Activated naive CD4-positive, alpha-beta T cell (primary cell): ENCODE measurements at places on chromosomes 3 and 15.

- DNase-seq: no peak
Observed at GRCh38 chr15:77018796-77019505, 24.0 kb downstream of the PSTPIP1 start.

- DNase-seq: no peak
Observed at GRCh38 chr3:172289583-172289982, 158.7 kb downstream of the GHSR start.

- no peak for DNase-seq
Observed at GRCh38 chr3:85304360-85304964, 345.7 kb downstream of the CADM2 start.

DNA sequence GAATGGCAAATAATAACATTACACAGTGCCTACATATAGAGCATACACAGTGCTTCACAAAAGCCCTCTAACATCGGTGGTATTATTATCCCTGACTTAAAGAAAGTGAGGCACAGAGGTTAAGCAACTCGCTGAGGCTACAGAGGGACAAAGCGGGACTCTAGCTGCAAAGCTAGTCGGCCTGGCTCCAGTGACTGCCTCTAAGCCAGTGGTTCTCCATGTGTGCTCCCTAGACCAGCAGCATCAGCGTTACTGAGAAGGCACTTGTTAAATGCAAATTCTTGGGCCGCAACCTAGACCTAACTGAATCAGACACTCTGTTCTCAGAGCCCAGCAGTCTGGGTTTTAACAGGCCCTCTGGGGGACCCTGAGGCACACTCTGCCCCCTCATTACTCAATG, 33.1 kb upstream of the LIPC start:
- no peak for DNase-seq

GRCh38 chr3:71046791-71047190, 536.7 kb downstream of the FOXP1 start:
- no peak for DNase-seq

GRCh38 chr3:194326968-194327217, 24.2 kb downstream of the CPN2 start:
- DNase-seq: no peak

DNA sequence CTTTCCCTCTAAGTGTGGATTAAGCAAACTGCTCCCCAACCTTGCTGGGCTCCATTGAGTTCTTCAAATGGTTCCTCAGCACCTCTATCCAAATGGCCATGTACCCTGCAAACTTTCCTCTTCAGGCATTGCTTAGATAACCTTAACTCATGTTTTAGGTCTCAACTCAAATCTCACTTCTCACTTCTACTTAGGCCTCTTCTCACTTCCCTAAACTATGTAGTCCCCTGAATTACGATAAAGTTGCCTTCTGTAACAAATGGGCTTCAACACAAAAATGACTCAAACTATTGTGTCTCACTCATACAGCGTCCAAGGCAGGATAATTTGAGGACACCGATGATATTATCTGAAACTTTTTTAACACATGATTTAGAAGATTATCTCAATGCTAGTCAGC, 62.4 kb upstream of the STAC start:
- no peak for DNase-seq

GRCh38 chr3:13281507-13282357, 138.4 kb downstream of the NUP210 start:
- no peak for DNase-seq

GRCh38 chr3:44175070-44175469, 66.6 kb upstream of the TOPAZ1 start:
- DNase-seq: no peak

DNA sequence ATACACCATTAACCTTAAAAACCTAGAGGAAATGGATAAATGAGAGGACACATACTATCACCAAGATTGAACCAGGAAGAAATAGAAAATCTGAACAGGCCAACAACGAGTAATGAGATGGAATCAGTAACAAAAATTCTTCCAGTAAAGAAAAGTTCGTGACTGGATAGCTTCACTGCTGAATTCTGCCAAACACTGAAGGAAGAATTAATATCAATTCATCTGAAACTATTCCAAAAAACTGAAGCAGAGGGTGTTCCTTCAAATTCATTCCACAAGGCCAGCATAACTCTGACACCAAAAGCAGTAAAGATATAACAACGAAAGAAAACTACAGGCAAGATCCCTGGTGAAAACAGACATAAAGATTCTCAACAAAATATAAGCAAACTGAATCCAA, 195.8 kb upstream of the GPR149 start:
- DNase-seq: no peak

DNA sequence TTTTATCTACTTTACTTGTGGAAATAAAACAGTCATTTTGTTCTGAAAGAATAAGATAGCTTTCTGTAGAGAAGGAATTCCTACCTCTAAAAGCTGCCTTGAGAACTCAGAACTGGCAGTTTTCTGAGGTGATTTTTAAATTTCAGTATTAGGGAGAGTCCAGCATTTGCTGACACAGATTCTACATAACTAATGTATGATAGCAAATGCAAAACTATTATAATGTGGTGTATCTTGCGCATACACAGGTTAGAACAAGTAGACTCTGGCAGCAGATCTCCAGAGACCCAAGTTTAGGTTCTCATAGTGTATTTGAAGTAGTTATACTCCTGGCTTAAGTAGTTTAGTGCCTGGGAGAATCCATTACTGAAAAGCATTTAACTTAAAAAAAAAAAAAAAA, 30.8 kb downstream of the OIP5 start:
- DNase-seq: no peak

DNA sequence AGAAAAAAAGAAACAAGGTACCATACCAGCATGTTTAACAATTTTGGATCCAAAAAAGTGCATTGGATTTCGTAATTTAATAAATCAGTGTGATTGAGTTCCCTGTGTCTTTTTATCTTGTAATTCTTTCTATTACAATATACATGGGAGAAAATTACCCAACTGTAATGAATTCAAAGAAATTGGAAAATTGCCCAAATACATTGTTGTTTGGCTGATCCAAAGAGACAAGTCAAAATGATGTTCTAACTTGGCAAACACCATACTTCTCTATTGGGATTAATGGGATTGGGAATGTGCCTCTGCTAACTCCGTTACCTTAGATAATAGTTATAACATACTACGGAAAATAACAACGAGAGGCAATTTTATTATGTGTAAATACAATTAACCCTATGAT, 1097.1 kb downstream of the ROBO1 start:
- no peak for DNase-seq

DNA sequence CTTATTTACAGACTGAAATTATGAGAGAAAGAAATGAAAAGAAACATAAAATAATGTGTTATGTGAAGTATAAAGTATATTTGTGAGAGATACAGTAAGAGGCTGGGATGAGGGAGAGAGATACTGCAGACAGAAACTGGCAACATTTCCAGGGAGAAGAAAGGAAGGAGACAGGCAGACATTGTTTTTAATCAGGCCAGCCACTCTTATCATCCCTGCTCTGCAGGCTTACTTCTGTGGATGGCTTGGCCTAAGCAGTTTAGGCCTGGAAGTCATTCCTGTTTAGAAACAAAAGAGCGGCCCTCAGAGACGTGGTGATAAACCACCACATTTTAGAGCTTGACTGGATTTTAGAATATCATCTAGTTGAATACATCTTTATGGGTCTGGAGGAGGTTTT, 12.4 kb downstream of the PCCB start:
- DNase-seq: no peak

GRCh38 chr3:129419476-129419875, 9.0 kb downstream of the EFCAB12 start:
- no peak for DNase-seq

DNA sequence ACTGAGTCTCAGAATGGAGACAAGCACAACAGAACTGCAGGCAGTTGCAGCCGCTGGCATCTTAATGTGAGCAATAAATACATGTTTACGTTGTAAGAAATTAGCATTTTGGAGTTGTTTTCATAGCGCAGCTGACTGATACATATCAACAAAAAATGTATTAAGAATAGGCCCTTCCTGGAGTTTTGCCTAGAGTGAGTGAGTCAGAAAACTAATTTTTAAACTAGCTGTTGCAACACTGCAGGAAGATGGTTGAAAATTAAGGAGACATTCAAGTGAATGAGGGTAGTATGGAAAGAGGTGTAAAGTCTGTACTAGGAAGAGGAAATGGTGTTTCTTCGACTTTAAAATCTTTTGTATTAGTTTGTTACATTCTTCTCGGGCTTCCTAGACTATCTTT, 39.6 kb upstream of the TIMP4 start:
- DNase-seq: no peak

DNA sequence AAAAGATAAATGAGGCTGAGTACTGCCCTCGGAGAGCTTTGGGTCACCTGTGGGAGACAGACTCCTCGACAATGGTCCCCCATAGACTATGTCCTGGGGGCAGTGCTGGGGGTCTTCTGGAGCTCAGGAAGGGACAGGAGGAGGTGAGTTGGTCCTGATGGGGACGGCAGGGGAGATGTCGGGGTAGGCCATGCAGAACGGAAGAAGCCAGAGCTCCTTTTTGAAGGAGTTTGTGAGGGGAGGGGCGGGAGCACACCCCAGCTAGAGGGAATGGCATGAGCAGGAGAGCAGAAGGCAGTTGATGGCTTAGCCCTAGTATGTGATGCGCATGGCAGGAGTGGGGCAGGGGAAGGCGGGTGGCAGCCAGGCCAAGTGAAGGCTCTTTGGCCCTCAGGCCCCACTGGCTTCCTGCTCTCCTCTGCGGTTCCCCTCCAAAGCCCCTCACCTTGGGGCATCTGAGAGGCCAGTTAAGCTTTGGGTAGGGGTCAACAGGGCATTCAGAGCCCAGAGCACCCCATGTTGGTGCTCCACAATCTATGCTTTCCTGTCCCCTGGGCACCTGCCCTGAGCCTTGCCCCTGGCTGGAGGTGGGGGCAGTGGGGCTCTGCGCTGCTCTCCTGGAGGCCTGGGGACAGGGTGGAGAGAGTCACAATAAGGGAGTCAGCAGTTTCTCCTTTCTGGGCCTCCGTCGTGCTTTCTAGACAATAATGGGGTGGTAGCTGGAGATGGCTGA, 179.3 kb downstream of the SMAD6 start:
- no peak for DNase-seq

DNA sequence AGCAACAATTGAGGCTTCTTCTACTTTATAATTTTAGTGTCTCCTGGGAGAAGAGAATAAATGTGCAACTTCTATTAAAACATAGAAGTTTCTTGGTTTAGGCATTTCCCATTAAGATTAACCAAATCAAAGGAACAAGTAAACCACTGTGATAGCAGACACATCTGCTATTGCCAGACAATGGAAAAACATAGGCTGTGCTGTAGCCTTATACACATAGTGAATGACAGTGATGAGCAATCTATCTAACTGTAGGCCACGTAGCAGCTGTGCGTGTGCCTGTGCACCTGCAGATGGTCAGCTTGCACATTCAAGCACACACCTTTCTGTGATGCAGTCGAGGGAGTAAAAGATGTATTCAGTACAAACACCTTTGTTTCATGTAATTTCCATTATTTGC, 32.7 kb downstream of the GNB4 start:
- DNase-seq: no peak

DNA sequence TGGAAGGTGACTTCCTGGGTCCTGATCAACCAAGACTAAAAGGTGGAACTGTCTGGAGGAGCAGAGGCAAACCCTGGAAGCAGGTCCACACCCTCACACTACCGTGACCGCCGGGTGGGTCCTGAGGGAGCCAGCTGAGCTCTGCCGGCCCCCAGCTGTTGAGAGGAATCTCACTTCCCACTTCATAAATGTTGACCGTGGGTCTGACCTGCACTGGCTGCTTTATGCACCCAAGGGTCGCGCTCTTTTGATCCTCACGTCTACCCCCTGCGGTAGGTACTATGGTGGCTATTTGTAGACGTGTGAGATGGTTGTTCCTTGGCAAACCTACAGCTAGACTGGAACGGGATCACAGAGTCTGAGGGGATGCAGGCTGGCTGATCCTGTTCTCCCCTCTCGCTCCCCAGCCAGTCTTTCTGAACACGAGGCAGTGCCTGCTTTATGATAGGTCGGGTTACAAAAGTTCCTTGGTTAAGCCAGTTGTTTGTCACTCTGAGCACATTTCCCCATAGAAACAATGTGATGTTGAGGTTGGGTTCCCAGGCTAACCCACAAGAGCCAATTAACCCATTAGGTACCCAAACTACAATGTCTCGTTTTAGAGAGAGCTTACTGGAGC, 113.0 kb upstream of the ETV5 start:
- DNase-seq: no peak

GRCh38 chr15:43404130-43404529, 33.2 kb downstream of the TUBGCP4 start:
- DNase-seq: no peak

DNA sequence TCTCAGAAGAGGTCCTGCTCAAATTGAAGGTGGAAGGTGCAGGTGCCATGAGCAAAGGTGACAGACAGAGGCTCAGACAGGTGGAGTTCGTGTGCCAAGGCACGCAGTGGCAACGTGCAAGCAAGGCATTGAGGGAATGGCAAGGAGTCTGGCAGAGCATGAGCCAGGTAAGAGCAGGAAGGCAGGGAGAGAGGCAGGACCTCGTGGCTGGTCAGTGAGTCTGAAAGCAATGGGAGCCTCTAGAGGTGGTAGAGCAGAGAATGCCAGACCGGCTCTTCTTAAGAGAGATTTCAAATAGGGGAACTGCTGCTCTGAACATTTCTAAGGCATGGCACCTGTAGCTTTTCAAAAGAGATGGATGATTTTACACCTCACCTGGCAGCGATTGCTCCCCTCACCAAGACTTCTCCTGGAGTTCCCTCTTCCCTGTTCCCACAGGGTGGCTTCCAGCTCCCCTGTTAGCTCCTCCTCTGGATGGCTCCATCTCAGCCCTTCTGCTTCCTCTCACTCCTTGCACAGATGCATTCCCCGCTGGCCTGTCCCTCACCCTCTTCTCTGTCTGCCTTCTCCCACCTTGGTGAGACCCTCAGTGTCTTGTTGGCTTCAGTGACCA, 2.7 kb downstream of the MYO5C start:
- DNase-seq: no peak

DNA sequence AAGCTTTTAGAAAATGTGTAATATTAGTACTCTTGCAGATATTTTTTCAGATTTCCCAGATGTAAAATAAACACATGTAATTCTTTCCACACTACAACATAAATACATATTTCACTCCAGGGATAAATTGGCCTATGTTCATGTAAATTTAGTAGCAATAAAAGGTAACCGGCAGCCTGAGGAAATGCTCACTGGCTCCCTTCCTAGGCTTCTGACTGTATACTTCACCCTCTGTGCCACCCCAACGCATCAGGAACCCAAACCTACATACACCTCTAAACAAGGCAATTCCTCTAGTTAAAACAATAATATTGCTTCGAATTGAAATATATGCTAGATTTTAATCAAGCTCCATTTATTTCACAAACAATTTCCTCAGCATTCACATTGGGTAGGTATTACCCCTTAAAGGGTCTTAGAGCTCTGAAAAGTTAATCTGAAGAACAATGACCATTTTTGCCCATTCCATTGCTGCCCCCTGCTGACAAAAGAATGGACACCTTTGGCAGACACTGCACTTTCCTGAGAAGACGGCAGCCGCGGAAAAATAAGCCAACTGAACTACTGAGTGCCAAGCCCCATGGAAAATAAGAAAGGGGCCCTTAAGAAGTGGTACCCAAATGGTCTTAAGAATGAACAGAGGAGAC, 212.5 kb downstream of the OSBPL10 start:
- DNase-seq: no peak
